CD8-positive, alpha-beta memory T cell (primary cell): ENCODE measurements at places on chromosomes 1 and 21. TPM values are rescaled to one million over a fixed set of nuclear protein-coding genes. Genes with fewer than 3 reads are reported as not detected.

GRCh38 chr1:15153842-15154479, 414 bp downstream of the TMEM51 start:
- no peak for DNase-seq

Gene CLCA1
- total RNA-seq: not detected

Gene ETNK2
- total RNA-seq: 1.1 TPM

- peak; percentile 67 for DNase-seq
These were observed 19.2 kb upstream of the PTTG1IP start for GRCh38 chr21:44892536-44893277.

Gene RGS8
- total RNA-seq: not detected

Gene CAMK1G
- not detected for total RNA-seq

DNA sequence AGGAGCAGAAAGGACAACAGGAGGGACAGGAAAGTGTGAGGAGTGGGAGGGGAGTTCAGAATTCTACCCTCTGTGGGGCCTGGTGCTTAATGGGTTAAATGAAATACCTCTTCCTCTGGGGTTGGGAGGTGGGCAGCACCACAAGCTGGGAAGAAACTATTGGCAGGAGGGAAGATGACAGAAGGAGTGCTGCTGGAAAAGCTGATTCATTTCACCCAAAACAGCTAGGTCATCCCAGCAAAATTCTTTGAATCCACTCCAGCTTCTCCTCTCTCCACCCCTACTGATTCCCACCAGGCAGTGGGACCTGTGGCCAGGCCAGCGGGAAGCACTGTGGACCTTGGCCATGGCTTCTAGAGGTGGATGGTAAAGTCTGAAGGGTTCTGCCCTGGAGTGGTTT, 12.8 kb downstream of the BCAN start:
- no peak for DNase-seq
